NCI-H1436 treated with DMSO at 0.1 percent for 48 hours (cell line): ENCODE measurements at places on chromosomes 2 and 18.

- no peak for DNase-seq
These were observed 362.5 kb downstream of the ERBB4 start for GRCh38 chr2:212176151-212176550.

DNA sequence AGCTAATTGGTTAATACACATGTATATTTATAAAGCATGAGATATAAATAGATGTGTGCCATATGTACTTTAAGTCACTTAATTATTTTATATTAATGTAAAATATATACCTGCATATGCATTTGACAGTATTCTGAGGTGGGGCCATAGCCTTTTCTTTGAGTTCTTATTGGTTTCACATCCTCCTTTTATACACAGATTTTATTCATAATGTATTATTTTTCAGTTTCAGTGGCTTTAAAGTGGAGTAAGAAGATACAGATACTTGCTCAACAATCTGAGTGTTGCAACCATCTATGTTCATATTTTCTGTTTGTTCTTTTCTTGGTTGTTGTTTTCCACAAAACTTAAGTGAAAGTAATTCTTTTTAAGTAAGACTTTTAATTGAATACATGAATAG, 436.5 kb downstream of the RND3 start:
- no peak for DNase-seq

DNA sequence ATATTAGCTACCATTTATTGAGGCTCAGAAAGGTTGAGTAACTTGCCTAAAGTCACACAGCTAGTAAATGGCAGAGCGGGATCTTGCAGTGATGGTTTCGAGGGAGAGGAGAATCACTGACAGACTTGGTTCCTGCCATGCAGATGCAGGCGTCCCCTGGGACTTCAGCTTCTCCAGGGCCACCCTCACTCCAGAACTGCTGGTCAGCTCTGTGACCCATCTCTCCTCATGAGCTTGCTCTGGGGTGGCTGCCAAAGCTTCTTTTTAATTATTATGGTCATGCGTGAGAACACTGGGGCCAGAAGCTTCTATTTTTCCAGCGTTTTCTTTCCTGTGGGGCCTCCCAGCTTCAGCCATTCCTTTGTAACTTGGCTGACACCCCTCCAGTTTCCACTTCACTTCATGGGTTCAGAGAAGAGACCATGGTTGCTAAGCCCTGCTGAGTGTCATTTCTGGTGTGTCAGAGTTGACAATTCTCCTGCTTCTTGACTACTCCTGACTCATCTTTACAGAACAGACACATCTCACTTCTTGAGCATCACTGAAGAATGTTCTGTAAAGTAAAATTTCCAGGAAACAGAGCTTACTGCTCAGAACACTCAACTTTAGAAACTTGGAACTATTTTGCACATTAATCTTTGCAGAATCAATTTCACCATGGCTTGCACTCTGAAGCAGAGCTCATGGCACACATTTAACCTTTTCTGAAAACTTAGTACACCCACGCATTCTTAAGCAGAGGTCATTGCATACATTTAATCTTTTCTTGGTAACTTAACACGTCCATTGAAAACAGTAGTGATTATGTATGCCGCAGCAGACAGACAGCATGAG, 70.4 kb downstream of the IL1R2 start:
- DNase-seq, result no peak

DNA sequence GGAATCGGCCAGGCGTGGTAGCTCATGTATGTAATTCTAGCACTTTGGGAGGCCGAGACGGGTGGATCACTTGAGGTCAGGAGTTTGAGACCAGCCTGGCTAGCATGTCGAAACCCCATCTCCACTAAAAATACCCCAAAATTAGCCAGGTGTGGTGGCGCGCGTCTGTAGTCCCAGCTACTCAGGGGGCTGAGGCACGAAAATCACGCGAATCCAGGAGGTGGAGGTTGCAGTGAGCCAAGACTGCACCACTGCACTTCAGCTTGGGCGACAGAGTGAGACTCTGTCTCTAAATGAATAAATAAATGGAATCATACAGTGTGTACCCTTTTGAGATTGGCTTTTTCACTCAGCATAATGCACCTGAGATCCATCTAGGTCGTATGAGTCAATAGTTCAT, 19.4 kb upstream of the TTC39C start:
- no peak for DNase-seq

DNA sequence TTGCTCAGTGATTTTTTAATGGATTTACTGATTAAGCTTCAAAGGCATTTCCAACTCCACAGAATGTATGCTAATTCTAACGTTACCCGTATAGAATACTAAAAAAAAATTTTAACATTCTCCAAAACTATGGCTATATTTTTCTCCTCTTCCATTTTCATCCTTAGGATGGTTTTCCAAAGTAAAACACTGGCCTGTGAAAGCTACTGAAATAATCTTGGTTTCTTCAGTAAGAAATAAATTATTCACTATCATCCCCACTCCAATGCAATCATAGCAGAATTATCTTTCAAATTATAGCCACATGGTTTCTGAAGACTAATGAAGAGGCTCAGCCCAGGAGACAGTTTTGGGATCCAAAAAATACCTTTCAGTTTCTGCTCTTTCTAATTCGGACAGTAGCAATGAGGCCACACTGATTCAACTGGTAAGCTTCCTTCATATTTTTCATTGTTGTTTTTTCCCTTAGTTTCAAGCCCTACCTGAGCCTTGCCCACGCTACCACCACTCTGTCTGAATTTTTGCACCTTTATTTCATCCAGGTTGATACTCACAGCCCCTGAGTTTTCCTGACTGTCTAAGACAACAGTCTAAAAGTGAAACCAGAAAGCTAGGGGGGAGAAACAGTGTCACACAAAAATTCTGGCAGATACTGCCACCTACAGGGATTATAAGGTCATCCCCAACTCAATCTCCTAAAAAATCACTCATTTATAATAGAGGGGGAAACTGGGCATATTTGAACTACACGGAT, 887.9 kb downstream of the NRXN1 start:
- no peak for DNase-seq

DNA sequence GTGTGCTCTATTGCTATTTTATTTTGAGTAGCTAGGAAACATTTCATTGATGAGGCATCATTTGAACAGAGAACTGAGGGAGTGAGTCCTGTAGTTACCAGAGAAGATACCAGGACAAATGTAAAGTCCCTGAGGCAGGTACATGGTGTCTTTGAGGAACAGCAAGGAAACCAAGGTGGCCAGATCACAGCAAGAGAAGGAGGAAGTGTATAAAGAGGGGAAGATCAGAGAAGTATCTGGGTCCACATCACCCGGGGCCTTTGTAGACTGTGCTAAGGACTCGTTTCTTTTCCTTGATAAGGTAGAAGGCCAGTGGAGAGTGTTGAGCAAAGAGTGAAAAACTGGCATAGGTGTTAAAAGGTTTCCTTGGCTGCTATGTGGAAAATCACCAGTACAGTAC, 34.8 kb upstream of the PLB1 start:
- DNase-seq, result no peak

- no peak for DNase-seq
These were observed 8.9 kb downstream of the LAPTM4A start for GRCh38 chr2:20042531-20042930.

DNA sequence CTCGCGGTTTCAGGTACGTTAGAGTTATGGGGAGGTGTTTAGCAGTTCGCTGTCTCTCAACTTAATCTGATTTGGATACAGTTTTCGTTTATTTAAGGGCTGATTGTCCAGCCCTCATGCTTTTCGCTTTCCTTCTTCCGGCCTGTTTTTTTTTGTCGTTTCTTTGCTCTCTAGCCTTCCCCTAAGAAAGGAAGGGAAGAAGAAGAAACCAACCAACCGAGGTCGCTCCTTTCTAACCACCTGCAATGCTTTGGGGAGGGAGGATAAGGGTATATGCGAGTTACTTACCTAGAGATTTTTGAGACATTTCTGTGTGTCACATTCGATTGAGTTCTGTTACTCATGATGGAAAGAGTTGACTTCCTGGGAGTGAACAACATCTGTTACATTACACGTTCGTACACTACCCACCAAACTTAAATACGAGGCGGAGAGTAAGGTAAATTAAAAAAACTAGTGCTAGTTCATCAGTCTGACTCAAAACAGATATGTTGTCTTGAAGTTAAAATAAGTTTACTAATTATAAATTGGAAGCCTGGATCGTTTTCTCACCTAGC, 918 bp downstream of the EIF5B start:
- no peak for DNase-seq

DNA sequence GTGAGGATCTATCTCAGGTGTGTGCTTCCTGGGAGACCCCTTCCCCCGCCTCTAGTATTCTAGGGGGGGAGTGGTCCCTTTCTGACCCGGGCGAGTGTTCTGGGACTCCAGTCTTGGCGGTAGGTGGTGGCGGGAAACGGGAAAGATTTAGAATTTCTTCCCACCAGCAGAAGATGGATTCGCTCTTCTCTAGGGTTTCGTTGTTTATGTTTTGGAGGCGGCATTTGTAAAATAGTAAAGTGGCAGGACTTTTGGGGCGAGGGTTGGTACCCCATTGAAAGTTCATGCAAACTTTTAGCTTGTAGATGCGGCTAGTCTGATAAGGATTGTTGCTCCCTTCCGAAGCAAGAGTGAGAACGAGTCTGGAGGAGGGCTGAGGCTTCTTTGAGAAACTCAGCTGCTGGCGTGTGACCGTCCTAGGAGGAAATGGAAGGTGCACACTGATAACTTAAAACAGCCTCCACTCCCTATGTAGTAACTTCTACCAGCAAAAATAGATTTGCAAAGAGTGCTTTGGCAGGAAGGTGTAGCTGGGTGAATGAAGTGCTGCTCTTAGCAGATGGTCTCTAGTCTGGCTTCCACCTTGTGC, 412 bp downstream of the GPD2 start:
- no peak for DNase-seq

GRCh38 chr2:46034535-46034934, 262.7 kb upstream of the EPAS1 start:
- DNase-seq, result no peak

GRCh38 chr2:102891296-102891695, 129.5 kb downstream of the TMEM182 start:
- no peak for DNase-seq

DNA sequence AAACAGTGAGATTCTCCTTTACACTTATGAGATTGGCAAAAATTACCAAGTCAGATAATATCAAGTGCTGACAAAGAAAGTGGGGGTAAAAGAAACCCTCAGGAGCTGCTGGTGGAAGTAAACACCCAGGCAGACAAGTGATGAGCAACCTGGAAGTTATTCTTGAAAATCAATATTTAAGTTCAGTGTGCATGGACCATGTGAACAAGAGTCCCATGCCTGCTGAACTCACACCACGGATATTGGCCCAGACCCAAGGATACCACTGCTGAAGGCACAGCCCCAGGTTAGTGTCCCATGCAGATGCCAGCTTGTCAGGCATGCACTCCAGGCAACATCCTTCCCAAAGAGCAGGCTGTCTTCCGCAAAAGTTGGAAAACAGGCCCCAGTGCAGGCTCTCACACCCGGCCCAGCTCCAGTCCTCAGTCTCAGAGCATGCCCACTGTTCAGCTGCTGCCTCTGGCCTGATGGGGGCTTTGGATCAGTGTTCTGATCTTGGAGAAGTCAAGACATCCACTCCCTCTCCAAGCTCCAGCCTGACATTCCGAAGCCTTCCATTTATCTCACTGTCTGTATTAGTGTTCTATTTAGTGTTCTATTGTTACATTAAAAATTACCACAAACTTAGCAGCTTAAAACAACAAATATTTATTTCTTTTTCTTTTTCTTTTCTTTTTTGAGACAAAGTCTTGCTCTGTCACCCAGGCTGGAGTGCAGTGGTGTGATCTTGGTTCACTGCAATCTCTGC, 70.0 kb downstream of the HS1BP3 start:
- DNase-seq, result no peak

- DNase-seq, result no peak
These were observed 91.4 kb upstream of the FHL2 start for GRCh38 chr2:105490204-105490603.

DNA sequence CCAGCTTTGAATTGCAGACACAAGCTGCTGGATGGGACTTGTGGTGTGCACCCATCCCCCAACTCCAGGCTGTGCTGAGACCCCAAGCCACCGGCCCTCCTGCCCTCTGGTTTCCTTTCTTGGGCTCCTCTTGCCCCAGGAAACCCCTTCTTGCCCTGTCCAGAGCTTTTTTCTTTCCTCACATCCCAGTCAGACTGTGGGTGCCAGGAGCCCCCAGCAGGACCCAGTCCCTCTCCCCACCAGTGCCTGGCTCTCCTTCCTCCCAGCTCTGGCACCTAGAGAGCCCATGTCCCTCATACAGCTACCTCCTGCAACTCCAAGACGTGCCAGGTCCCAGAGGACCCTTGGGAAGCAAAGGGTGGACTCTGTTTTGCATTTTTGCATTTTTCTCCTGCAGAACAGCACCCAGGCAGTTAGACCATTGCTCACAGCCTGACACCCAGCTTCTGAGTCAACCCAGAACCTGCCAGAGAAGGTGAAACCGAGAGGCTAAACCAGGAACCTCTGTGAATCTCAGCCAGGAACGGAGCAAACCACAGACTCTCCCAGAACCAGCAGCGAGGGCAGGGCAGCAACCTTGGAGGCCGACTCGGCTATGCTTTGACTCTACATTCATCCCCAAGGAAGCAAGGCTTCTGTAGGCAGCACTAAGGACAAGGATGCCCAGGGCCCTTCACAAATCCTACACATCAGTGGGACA, 221.1 kb downstream of the ANAPC1 start:
- DNase-seq, result no peak

- peak; percentile 35 for DNase-seq
These were observed 446.4 kb upstream of the RAB12 start for GRCh38 chr18:8162802-8163201.

DNA sequence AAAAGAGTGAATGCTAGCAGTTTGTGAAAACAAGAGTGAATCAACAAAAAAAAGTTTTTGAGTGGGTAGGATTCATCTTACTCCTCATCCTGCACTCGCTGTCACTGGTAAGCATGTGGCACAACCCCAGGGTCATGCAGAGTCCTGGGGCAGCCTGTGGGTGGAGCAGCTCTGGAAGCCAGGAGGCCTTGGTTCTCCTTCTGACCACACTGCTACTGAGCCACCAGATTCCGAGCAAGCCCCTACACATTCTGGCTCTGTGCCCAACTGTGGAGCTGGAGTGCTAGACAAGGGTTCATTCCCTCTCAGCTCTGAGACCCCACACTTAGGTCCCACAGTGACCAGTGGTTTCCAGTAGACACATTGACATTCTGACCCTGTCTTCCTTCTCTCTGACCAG, 670.6 kb downstream of the BCL11A start:
- no peak for DNase-seq

DNA sequence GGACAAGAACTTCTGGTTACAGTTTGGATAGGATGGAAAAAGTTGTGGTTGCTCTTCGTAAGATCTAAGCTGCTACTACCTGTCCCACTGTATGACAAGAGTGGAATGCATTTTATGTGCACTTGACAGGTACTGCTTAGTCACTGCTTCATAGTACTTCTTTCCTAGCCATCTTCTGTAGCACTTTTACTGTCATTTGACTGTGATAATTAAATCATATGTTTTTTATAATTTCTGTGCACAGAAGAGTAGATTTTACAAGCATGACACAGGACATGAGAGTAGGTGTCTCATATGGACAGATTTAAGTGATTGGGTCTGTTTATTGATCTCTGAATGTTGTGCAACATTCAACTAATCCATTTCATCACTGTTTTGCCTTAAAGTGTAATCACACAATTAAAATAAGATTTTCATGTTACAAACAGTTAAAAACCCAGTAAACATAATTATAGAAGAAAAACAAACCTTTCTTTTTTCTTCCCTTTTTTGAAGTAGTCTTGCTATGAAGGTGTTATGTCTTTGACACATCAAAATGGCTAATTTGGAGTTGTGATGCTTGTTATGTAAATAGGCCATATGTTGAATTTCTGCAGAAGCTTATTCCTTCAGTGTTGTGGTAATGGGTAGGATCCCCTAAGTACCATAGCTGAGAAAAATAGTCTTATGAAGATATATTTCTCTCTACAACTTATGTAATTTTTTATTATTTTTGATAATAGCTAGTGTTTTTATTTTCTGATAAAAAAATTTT, 3.0 kb downstream of the SPATS2L start:
- no peak for DNase-seq

- DNase-seq, result no peak
These were observed 196.5 kb downstream of the RAB3GAP1 start for GRCh38 chr2:135248611-135249010.
